ENCODE measurements at places on chromosomes 3 and 15. TPM values are rescaled to one million over a fixed set of nuclear protein-coding genes. Genes with fewer than 3 reads are reported as not detected.

DNA sequence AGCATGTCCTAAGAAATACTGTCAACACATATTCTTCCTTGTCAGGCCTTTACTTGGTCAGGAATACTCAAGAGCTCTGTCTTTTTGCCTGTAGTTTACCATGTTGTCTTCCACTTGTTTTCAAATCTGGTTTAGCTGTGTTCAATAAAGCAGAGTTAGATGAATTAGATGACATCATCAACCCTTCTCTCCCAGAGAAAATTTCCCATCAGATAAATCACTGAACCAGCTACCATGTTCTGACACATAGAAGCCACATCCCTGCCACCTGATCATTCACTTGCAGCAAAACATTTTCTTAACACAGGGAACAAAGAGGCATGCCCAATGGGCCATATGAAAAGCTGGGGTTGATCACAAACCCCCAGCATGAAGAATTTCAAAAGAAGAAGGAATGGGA is 42.1 kb downstream of the TERC start:
- ATAC-seq, result no peak

GRCh38 chr3:42649006-42649405 is 4.5 kb upstream of the ZBTB47 start:
- ATAC-seq, result no peak

The DPPA2 gene
- not detected for total RNA-seq

- ATAC-seq, result no peak
These were observed 180.3 kb downstream of the ABHD5 start for GRCh38 chr3:43870844-43871626.

DNA sequence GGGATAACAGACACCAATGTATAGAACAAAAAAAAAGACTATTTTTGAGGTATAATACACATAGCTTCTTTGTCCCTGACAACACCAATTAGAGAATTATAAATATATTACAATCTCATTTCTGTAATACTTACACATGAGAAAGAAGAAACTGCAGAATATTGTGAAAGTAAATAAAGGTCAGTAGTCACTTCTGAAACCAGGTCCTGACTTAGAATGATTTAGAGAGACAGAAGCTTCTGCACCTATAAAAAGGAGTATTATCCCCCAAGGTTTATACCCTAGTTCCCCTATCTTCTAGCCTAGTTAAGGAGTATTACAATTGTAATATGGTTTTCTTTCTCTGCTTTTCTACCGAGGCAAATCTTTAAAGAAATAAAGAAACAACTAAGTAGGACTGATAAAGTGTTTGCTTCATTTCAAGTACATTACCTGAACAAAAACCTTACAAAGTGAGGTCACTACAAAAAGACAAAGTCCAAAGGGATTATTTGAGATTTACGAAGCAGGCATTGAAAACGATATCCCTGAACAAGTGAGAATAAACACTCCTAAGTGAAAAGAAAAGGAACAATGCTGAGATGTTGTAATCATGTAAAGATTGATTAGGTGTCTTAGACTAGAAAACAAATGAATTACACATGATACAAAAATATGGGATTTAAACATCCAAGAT is 103.0 kb downstream of the GBE1 start:
- no peak for ATAC-seq

- no peak for ATAC-seq
These were observed 6.5 kb downstream of the PBRM1 start for GRCh38 chr3:52679199-52679538.

- ATAC-seq, result no peak
These were observed 16.2 kb downstream of the XIRP1 start for GRCh38 chr3:39176025-39176714.

- no peak for ATAC-seq
These were observed 300.6 kb downstream of the SATB1 start for GRCh38 chr3:18124501-18124900.

The TMC3 gene
- total RNA-seq, result 0.37 TPM

DNA sequence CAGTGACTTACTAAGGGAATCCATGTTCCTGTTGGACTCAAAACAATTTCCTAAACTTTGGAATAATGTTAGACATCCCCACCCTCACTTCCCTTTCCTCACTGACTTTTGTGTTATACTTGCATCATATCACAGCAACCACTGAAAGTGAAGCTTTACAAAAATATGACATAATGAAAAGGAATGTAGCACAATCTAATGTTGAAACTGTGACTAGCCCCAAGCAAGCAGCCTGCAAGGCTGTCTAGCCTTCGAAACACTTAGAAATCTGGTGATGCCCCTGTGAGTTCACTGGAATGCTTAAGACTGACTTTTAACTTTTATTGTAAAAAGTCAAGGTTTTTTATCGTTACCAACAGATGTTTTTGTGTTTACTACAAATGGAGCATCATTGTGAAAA is 203.7 kb upstream of the ZNF385D start:
- ATAC-seq, result no peak

DNA sequence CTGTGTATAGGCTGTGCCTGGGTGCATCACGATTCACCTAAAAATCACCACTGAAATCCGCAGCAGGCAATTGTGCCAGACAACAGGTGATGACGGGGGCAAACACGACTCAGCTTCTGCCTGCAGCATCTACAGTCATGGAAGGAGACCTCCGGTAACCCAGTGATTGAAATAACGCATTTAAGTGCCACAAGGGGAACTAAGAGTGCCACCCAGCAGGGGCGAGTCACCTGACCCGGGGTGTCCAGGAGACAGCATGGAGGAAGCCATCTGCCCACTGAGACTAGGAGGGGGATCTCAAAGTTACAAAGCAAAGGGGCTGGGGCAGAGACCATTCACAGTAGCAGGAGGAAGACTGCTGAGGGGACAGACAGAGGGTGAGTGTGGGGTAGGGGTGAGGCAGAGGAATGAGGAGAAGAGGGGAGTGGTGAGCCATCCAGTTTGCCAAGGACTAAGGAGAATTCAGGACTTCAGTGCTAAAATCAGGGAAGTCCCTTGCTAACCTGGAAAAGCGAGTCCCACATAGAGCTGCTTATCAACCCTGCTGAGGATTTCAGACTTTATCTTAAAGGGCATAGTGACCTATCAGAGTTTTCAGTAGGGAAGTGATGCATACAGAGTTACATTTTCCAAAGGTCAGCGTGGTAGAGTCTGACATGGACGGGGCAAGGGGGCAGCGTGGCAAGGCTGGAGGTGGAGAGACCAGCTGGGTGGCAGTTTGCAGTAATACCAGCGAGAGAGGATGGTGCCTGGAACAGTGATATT is 256.7 kb upstream of the HES1 start:
- no peak for ATAC-seq

- ATAC-seq, result no peak
These were observed 313.1 kb downstream of the WDR72 start for GRCh38 chr15:53446376-53446775.

The ADIPOQ gene
- total RNA-seq, result 0.47 TPM

DNA sequence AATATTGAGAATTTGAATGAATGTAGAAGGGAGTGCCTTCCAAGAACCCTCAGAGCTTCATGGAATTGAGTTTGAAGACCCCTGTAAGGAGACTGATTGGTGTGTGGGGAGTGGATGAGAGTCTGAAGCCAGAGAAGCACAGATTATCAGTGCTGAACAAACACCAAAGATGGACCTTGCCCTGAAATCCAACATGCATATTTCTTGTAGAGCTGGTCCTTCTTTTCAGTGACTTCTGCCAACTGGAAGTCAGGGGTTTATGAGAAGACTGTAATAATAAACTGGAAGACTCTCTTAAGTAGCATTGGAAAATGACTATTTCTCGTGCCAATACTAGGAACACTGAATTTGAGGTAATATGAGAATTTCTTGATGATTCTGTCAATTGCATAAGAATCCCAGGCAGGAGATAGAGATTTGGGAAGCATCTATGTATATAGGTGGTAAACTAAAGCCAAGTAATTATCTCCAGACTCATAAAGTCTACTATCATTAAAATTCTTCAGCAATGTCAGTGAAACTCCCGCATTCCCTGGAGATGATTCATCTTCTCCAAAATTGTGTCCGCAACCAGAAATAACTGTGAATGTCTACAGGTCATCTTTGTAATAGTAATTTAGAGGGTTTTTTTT is 213.8 kb downstream of the IL5RA start:
- ATAC-seq, result no peak

The FGF12 gene
- 15.9 TPM for total RNA-seq

- no peak for ATAC-seq
These were observed 10.1 kb upstream of the AVEN start for GRCh38 chr15:34049112-34049511.

The ANKRD63 gene
- total RNA-seq, result 1.6 TPM

DNA sequence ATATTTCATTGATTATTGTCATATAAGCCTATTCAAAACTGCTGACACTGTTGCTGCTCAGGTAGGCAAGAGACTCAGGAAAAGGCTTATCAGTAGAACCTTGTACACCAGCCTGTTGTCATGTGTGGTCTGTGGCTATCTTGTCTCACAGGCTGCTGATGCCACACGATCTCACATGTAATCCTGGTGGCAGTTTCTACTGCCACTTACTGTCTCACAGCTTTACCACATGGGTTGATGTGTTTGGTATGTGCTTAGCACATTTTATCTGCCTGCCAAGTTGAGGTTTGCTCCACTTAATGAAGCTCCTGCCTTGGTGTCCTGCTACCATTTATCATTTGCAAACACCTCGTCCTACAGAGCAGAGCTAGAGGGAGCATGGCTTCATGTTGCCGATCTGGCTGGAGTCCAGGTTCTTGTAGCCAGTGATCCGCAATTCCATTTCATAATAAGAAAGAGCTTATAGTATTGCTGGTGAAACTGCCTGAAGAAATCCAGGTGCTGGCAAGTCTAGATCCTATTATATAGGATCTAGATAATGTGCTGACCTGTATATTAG is 637.9 kb downstream of the NLGN1 start:
- no peak for ATAC-seq

DNA sequence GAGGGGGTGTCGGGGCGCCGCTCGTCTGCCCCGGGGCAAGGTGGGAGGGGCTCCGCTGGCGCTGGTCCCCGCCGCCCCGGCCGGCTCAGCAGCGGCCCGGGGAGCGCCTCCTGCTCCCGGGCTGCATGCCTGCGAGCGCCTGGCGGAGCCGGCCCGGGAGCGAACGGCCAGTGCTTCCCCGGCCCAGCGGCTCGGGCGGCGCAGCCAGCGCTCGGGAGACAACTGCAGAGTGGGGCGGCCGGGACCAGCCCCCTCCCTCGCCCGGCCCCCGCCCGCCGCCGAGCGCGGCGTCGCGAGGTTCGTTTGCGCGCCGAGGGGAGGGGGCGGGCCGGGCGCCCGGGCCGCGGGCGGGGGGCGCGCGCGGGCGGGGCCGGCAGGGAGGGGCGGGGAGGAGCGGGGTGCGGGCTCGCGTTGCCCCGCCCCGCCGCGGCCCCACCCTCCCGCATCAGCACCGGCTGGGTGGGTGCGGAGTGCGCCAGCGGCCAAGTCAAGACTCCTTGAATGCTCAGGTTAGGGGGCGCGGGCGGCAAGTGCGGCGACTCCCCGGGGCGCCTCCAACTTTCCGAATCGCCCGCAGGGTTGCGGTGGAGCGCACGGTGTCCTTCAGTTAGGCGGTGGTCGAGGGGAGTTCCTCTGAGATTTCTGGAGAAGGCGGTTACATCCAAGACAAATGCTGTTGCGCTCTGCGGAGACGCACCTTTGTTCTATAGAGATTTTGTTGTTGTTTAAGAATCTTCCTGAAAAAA is at the start of gene RGMA:
Gene RGMA, minus strand, starts transcription at position 231 of the 746 bp plus-strand sequence. CDS start 279 bp downstream, outside the sequence.
- ATAC-seq, result peak; percentile 29

- ATAC-seq, result no peak
These were observed 5.5 kb downstream of the PAQR5 start for GRCh38 chr15:69304182-69304545.

The SGO1 gene
- total RNA-seq, result not detected

- peak; percentile 96 for ATAC-seq
These were observed 30.6 kb downstream of the CMTM7 start for GRCh38 chr3:32421991-32422859.

The RNU5B-1 gene
- total RNA-seq, result not detected

- no peak for ATAC-seq
These were observed 60.3 kb upstream of the PPP2R3A start for GRCh38 chr3:135905058-135905724.

- ATAC-seq, result no peak
These were observed 46.0 kb downstream of the TEX9 start for GRCh38 chr15:56411122-56411749.

- peak; percentile 83 for ATAC-seq
These were observed 7.8 kb upstream of the SUMF1 start for GRCh38 chr3:4474683-4475490.

DNA sequence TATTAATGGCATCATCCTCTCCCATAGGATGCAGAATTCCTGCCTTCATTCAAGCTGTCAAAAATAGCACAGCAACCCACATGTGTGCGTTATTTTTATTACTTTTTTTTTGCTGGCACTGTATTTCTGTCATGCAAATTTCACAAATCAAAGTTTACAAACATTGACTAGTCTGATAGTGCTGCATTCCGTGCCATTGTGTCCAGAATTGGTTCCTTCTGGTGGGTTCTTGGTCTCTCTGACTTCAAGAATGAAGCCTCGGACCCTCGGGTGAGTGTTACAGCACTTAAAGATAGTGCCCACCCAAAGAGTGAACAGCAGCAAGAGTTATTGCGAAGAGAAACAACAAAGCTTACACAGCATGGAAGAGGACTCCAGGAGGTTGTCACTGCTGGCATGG is 490.2 kb downstream of the GABRG3 start:
- ATAC-seq, result no peak

- ATAC-seq, result no peak
These were observed 292.5 kb upstream of the SATB1 start for GRCh38 chr3:18717598-18717997.

The PEX5L gene
- total RNA-seq, result not detected

The CRYGS gene
- not detected for total RNA-seq

DNA sequence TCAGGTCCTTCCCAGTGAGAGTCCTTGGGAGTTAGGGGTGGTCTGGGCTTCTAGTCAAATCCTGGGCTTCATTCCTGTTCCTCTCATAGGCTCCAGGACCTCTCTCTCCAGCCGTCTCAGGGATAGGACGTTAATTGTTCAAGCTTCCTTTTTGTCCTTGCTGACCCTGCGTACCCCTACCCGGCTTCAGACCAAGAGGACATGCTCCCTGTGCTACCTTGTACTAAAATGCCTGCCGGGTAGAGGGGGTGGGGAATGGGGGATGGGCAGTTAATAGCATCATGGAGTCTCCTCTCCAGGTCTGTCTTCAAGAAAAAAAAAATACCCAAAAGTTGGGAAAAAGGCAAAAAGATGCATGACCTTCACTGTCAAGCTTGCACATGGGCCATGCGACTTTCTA is 36.5 kb upstream of the GALNT15 start:
- no peak for ATAC-seq

The EPHA3 gene
- 13.9 TPM for total RNA-seq

All from gastroesophageal sphincter (tissue), 4 donors.